ENCODE measurements at places on chromosomes 6 and 20.

GRCh38 chr20:703006-703405, 27.4 kb upstream of the SCRT2 start:
- no peak for DNase-seq

GRCh38 chr20:52457826-52458225, 266.2 kb upstream of the ZFP64 start:
- DNase-seq, result no peak

- DNase-seq, result no peak
These were observed 1.2 kb downstream of the NANP start for GRCh38 chr20:25622450-25623224.

DNA sequence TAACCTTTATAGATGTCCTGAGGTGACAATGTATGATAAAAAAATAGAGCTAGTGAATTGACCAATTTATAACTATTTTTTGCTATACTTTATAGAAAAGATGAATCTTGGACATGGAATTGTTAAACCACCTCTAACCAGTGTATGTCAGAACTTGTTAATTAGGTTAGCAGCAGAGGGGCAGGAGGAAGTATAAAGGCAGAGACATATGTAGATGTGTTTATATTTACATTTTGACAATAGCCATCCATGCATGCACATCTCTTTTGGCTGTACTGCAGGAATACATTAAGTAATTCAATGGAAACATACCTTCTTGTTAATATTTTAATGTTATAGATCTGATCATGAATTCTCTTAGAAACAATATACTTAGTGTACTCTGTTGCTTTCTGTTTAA, 254.6 kb upstream of the NT5E start:
- no peak for DNase-seq

All from activated gamma-delta T cell treated with anti-CD3 and anti-CD28 coated beads, Interleukin-2, amount 50 U/mL, for 16 hours (primary cell).